ENCODE measurements at places on chromosomes 7 and 10. TPM values are rescaled to one million over a fixed set of nuclear protein-coding genes. Genes with fewer than 3 reads are reported as not detected.

Gene HOXA5
- 23.5 TPM for total RNA-seq

Gene THSD7A
- total RNA-seq: 1.4 TPM

Gene PDE6C
- not detected for total RNA-seq

Gene CAMK1D
- total RNA-seq: 2.0 TPM

Gene FRMPD2
- not detected for total RNA-seq

Gene GRID2IP
- total RNA-seq: under 0.01 TPM

Gene ZPBP
- total RNA-seq: not detected

Gene GRID1
- total RNA-seq: 0.13 TPM

Gene CHRM2
- 2.9 TPM for total RNA-seq

Gene LFNG
- total RNA-seq: 97.7 TPM
